Motor neuron (in vitro differentiated cells): ENCODE measurements at places on chromosomes 2 and 18. TPM values are rescaled to one million over a fixed set of nuclear protein-coding genes. Genes with fewer than 3 reads are reported as not detected.

The UGT1A3 gene
- total RNA-seq = not detected in 2 replicates

The TSPYL6 gene
- total RNA-seq = 0.21 and 0.89 TPM in 2 replicates

The CRYBA2 gene
- total RNA-seq = not detected in 2 replicates

The HOXD9 gene
- 7.6 and 9.5 TPM in 2 replicates for total RNA-seq

The GCKR gene
- total RNA-seq = 0.66 TPM in 1 of 2 replicates, not detected in the other

The POMC gene
- total RNA-seq = not detected in 2 replicates

The RTP5 gene
- total RNA-seq = 0.15 and 0.65 TPM in 2 replicates

The RNF25 gene
- total RNA-seq = 28.9 and 31.2 TPM in 2 replicates

The COL4A3 gene
- 0.71 and 1.8 TPM in 2 replicates for total RNA-seq

The C2orf78 gene
- total RNA-seq = 0.09 and 0.49 TPM in 2 replicates

The TXNDC2 gene
- 0.38 and 0.97 TPM in 2 replicates for total RNA-seq

The HOXD8 gene
- total RNA-seq = 29.7 and 31.7 TPM in 2 replicates

DNA sequence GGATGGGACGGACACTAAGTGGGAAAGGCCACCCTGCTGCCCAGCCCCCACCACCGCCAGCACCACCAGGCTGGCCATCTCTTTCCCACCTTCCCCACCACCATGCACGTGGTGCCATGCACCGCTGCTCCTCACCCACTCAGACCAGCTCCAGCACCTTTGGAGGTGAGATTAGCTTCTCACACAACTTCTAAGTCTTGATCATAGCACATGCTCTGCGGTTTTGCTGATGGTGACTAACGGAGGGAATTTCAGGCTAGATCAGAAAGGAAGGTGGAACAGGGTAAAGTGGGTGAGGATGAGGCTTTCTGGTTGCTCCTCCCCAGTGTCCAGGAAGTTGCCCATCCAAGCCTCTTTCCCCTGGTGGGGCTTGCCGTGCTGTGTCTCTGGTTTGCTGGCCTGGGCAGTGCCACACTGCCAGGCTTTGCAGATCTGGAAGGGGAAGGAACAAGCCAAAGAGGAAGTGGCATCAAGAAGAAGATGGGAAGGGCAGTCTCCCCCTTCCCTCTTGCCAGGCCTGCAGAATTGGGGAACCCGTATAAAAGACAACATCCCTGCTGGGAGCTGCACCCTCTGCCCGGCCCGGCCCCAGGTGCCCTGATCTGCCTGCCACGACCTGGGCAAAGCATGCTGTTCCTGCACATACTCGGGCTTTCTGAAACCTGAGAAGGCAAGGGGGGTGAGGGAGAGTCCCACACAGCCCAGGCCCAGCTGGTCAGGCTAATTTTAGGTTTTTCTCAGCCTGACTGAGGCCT lies 44.3 kb upstream of the CAB39 start:
- ATAC-seq = no peak

- peak; percentile 16 for ATAC-seq
Measured at GRCh38 chr2:206084870-206085741, 868 bp downstream of the INO80D start.

DNA sequence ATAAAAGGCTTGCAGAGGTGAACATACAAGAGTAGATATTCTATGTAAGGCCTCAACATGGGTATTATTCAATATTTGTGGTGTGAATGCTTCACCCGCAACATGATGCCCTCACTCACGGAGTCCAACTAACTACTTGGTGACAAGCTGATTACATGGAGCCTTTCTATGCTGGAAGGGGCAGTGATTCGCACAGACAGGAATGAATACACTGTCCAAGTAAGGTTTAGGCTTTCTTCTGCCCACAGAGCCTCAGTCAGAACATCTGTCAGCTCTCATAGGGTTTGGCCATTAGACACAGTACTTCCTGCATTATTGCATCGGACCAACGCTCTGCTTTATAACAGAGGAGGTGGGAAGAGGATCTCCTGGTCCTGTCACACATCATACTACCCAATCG lies 80.3 kb upstream of the SLC35G4 start:
- no peak for ATAC-seq

DNA sequence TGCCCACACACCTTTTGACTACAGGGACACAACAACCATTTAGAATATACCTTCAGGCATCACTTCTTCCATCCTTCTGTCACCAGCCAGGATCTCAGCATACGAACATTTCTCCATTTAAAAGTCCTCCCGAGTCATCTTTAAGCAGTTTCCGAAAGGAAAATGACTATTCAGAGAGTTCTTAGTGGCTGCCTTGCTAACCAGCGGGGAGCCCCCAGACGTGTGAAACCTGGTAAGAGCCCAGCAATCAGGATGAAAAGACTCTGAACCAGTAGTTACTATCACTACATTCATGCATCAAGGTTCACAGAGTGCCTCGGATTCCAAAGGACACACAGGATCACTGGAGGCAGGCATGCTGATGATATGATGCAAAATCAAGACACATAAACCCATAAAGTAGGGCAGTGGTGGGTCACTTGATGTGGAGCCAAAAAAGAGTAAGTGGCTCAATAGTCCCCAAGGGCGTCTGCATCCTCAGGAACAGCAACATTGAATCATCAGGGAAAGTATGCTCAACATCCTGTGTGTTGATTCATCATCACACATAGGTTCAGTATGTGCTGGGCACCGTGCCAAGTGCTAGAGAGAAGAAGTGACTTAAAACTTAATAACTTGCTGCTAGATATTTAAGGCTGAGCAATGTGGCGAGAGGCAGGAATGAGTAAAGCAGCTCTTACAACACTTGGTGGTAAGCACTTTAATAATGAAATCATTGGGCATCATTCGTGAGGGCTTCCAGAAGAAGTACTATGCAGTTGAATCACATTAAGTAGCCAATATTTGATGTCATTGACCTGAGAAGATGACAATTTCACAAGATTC lies 4.4 kb downstream of the CCL20 start:
- peak; percentile 87 for ATAC-seq

DNA sequence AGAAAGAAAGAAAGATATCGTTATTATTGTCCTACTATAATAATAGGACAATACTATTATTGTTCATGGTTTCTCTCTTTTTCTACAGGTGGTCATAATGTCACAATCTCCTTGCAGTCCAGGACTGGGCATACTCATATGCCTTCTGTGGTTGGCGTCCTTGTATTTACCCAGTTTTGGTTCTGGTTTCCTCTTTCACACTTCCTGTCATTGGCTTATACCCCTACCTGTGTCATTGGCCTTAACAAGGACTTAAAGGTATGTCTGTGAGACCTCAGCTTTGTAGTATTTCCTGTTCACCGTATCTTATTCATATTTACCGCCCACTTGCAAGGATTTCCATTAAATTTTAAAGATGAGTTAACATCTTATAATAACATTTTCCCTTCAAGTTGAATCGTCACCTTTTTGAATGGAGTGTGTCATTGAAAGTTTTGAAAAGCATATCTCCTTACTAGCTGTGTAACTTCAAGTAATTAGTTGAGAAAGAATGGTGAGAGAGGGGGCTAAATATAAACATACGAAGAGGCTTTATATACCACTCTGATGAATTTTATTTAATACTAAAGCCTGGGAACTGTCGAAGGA lies 36.5 kb upstream of the HTR2B start:
- ATAC-seq = no peak

DNA sequence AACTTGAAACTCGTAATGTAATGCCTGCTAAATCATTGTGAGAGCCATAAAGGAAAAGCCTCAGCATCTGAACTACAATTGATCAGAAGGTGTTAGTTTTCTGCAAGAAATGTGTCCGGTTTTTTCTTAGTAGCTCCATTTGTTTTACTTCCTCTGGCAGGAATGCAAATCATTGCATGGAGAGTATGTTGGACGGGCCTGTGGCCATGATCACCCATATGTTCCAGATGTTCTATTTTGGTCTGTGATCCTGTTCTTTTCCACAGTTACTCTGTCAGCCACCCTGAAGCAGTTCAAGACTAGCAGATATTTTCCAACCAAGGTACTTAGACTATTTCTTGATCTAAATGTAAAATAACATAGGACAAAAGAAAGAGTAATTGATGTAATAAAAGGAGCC lies 126.6 kb downstream of the DPP4 start:
- ATAC-seq = no peak

- no peak for ATAC-seq
Measured at GRCh38 chr2:168355121-168355520, 101.0 kb upstream of the CERS6 start.

- ATAC-seq = no peak
Measured at GRCh38 chr2:235966932-235967757, 201.0 kb downstream of the GBX2 start.

GRCh38 chr2:13091455-13091854 lies 374.7 kb downstream of the TRIB2 start:
- ATAC-seq = no peak

DNA sequence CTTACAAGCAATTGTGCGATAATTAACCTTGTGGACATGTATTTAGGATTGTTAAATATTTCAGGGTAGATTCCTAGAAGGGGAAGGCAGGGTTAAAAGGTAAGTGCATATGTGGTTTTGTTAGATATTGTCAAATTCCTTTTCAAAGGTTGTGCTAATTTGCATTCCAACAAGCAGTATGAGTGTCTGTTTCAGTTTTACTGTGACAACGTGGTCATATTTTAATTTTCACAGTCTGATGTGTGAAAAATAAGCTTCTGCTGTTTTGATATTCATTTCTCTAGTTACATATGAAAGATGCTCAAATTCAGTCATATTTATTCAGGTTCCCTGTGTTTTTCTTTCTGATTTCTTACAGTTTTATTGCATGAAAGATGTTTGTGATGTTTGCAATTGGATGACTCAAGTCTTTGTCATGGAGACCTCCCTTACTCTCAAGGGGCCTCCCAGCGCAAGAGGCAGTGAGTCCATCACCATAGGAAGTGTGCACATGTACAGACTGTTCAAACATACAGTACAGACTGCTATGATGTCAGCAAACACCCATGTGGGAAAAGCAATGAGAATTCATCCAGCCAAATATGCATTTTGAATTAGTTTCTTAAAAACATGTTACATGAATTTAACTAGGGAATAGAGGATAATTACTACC lies 310.8 kb downstream of the GALR1 start:
- peak; percentile 93 for ATAC-seq

DNA sequence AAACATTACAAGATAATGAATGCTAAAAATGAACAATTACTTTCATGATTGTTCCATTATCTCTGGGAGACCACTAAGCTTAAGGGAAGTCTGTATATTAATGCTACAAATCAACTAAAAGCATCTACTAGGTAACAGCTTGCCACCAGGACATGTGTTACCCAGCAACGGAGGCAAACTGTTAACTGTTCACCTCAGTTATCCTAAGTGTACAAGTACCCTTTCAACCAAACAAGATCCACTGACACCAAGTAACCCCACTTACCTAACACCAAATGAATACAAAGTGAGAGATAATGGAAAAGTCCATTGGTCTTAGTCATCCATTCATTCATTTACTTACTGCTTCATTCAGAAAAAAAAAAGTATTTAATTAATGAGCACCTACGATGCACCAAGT lies 54.7 kb upstream of the KIDINS220 start:
- no peak for ATAC-seq

DNA sequence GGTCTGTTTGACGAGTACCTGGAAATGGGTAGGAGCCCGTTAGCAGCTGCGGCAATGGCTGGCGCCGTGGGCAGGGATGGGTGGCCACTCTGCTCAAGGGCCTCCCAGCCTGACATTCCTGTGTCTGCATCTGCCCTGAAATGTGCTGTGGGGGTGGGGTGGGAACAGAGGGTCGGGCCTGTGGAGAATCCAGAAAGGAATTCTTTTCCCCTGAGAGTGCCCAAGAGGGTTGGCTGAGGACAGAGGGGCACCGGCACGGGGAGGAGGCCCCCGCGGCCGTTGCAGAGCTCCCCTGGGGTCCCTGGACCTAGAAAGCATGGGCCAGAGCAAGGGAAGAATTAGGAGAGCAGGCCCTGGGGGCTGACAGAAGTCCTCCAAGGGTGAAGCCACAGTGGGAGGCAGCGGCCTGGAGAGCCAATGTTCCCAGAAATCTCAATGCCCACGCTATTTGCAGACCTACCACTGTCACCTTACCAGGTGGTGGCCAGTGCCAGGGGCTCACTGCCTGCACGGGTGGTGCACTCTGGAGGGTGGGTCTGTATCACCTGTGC lies 27.8 kb downstream of the ANO7 start:
- ATAC-seq = no peak

DNA sequence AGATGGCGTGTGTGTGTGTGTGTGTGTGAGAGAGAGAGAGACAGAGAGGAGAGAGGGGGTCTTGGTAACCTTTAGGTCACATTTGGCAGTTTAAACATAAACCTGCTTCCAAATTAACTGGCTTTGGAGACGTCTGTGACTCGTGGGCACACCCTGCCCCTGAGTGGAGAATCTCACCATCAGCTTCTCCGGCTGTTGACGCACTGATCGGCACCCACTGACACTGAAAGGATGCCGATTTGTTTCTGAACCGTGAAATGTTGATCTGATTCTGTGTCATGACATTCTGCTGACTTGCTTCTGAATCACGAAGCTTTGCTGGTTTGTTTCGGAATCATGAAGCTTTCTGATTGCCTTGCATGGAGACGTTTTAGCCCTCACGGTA lies 114.7 kb downstream of the RTP5 start:
- no peak for ATAC-seq

- ATAC-seq = peak; percentile 95
Measured at GRCh38 chr2:4628998-4629501, 925.7 kb downstream of the DCDC2C start.

- no peak for ATAC-seq
Measured at GRCh38 chr18:22988208-22988607, 55.1 kb downstream of the RBBP8 start.

- no peak for ATAC-seq
Measured at GRCh38 chr18:46291149-46291548, 187.0 kb downstream of the HAUS1 start.

DNA sequence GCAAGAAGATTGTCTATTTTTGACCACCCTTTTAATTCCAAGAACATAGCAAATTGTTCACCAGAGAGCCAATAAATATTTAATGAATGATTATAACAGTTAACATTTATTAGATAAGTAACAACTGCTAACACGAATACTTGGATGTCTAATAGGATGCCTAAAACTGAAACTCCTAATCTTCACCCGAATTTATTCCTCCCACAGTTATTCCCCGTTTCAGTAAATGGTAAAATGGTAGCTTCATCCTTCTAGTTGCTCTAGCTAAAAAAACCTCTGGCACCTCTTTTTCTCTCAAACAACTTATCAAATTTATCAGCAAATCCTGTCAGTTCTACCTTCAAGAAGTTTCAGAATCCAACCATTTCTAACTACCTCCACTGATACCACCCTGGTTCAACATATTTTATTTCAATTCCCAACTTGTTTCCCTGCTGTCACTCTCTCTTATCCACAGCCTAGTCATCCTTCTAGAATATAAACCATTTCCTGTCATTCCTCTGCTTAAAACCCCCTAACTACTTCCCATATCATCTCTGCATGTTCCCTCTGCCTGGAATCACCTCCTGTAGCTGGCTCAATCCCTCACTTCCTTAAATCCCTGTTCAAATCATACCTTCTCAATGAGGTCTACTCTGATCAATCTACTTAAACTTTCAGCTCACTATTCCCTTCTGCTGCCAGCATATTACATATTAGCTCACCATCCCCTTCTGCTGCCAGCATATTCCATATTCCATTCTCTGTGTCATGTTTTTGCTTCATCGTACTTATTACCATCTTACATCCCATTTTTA lies 93.8 kb downstream of the ROCK2 start:
- ATAC-seq = no peak

DNA sequence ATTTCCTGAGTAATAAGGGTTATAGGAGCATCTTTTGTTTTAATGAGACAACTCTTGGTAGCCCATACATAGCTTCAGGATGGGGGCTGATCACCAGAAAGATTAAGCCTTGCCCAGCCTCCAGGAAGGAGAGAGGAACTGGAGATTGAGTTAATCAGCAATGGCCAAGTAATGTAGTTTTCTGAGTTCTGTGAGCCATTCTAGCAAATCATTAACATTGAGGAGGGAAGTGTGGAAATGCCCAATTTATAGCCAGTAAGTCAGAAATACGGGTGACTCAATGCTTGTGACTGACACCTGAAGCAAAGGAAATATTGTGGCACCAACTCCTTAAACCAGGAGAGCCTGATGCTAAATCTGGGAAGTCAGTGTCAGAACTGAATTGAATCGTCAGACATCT lies 205.1 kb upstream of the SRD5A2 start:
- ATAC-seq = no peak
